ENCODE measurements at places on chromosomes 1 and 21.
A peak's percentile ranks its signal among the peaks of the same experiment; 100 is the strongest.

DNA sequence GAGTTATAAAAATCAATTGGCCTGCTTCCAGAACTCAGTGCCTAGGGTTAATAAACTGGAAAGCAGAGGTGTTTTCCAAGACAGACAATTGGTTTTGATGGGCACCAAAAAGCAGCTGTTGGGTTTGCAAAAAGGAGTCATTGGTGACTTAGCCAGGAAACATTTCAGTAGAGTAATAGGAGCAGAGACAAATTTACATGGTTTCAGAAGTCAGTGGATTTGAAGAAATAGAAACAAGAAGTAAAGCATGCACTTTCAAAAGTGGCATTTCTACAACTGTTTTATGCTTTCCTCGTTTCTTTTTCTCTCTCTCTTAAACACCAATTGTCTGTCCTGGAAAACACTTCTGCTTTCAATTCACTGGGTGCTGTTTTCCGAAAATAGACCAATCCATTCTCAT, 87.8 kb downstream of the GLUL start:
- DNase-seq: peak; percentile 13

DNA sequence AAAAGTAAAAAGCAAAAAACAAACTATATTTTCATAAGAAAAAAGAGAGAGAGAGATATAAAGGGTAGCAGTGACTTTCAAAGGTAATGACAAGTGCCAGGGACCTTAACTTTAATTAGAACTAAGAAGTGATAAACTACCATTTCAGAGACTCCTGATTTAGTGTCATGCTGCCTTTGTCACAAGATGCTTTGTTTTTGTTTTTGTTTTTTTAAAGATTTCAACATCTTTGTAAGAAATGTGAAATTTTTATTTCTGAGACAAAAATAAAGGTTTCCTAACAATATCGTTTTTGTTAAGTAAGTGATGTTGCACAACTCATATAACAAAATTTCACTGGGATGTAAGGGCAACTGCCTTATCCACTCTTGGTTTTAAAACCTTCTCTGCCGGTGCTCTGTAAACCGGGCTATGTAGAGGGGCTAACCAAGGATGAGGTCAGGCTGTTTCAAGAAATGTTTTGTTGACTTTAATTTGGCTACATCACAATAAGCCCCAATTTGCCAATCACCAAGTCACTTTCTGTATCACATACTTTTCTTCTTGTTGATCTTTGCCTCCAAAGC, 35.2 kb upstream of the SYT2 start:
- no peak for DNase-seq

- no peak for DNase-seq
Measured at GRCh38 chr1:205450448-205450847, 5.4 kb downstream of the BLACAT1 start.

- no peak for DNase-seq
Measured at GRCh38 chr1:205258261-205258691, 30.5 kb downstream of the TMCC2 start.

DNA sequence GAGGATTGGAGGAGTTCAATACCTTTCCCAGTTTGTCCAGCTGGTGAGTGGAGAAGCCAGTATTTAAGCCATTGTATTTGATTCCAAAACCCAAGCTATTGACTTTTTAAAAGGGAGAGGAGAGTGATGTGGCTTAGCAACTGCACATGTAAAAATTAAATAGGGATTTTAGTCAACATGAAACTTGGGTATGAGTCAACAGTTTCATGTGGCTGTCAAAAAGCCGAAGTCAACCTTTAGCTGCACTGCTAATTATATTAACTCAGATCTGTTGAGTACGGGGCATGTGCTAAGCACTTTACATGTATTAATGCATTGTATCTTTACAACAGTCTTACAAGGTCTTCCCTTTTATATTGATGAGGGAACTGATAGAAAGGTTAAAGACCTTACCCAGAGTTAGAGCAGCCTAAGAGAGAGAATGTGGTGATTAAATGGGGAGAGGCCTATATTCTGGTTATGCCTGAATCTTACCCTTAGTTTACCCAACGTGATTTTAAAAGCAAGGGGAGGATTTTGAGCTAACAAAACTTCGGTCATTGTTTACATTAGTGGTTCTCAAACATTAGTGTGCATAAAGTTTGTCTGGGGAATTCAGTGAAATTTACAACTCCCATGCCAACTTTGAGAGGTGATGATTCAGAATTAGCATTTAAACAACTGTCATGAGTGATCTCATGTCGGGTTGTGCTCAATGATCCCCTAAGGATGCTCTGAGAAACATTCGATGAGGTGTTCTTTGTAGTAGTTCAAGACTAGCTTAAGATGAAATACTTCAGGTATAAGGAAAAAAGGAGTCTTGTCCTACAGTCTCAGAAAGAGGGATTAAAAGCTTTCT, 6.9 kb upstream of the SLC35F3 start:
- no peak for DNase-seq

- DNase-seq: no peak
Measured at GRCh38 chr1:44759077-44759476, 16.3 kb upstream of the RPS8 start.

DNA sequence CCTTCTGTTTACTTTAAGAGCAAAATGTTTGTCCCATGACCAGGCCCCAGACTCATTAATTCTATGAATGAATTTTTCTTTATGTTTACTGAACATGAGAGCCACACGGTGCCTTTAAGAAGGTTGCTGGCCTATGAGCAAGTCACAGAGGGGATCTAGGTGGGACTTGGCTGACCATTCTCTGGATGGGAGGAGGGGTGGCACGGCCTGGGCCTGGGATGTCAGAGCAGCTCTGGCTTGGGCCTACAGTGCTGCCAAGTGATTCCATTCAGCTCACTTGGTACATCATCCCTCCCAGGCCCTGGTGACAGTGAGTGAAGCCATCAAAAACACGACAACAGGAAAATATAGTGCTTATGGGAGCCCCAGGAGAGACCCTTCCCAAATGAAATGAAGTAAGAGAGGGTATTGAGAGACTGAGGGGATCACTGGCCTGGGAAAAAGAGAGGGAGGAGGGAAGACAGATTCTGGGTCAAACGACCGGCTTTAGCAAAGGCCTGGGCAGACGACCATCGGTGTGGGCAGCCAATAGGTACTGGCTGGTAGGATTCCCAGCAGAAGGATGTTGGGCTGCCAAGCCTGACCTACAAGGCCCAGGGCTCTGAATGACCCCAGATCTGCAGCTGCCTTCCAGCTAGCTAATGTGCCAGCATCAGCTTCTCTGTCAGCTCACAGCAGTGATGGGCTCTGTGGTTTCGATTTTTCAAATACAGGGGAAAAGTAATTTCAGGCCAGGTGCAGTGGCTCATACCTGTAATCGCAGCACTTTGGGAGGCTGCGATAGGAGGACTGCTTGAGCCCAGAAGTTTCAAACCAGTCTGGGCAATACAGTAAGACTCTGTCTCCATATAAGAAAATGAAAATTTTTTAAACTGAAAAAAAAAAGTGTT, 3.3 kb downstream of the TMEM53 start:
- no peak for DNase-seq

DNA sequence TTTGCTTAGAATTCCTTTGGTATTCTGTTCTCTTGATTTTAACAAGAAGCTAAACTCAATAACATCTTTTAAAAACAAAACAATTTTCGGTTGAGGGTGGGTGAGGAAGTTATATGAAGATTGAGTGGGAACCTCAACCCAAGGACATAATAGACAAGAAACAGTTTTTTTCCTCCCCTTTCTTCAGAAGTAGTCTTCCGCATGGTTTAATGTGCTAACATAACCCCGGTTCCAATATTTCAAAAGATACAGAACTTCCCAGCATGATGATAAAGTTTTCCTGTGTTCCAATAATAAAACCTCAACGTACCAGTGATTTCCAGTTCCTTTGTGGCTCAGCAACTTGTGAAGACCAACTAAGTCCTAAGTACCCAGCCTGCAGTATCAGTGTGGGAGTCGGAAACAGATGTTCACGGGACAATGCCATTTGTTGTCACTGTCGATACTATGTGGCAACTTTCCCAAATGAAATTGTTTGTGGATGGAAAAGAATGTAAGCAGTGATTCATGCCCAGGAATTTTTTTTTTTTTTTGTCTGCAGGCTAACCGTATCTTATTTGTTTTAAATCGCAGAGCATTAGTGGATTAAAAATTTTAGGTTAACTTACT, 48.5 kb downstream of the NR5A2 start:
- DNase-seq: no peak

DNA sequence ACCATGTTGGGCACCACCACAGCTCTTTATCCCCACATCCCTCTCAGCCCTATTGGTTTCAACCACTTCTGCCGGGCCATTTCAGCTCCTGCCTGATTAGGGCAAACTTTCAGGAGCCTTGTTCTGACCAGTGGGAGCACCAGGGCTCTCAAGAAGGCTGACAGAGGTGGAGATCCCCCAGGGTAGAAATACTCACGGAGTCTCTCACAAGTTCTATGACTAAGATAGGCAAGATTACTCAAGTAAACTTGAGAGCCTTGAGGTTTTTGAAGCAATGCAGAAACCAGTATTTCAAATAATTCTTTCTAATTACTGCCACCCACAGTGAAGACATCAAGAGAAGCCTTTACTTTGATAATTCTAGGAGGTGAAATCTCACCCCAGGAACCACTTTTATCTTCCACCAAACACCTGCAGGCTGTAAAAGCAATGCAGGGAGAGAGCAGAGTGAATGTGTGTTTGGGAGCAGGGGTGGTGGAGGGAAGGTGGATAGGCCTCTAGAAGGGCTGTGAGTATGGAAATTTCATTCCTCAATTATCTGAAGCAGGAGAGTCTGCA, 6.6 kb upstream of the PTCH2 start:
- no peak for DNase-seq

DNA sequence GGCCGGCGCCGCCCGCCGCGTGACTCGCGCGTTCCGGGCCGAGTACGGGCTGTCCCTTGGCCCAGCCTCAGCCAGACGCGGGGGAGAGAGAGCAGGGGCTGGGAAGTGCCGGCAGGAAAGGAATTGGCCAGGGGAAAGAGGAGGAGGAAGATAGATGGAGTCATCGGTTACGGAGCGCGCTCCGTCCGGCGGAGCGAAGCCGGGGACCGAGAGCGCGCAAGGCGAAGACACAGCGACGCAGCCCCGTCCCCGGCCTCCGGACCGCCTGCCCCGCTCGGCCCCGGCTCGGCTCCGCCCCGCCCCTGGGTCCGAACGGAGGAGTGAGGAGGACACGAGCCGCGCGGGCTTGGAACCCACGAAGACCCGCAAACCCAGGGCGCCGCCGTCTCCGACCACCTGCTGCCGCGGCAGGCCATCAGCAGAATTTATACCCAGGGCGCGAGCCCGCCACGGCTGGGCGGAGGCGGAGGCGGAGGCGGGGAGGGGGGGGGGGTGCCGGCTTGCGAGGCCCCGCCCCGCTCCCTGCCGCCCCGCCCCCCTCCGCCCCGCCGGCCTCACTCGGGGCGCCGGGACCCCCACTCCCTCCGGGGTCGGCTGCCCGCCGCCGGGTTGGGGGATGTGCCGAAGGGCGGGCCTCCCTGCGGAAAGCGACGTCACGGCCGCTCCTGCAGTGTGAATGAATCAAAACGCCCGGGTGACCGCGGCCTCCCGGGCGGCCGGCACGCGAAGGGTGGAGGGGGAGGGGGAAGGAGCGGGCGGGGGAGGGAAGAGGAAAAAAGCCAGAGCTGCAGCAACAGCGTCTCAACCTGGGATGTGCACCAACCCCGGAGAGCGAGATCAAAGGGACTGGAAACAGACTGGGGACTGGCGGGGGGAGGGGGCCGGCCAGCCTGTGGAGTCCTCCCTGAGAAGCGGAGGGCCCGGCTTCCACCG, at the start of gene LHX4:
LHX4 (plus strand) TSS at position 782 of the 933 bp plus-strand sequence. CDS start 266 bp downstream, outside the sequence.
- DNase-seq: no peak

Measured in T-helper 2 cell (primary cell).